Activated T-cell treated with anti-CD3 and anti-CD28 coated beads, Interleukin-2, amount 50 U/mL, for 72 hours (primary cell): ENCODE measurements at places on chromosomes 7 and 10. TPM values are rescaled to one million over a fixed set of nuclear protein-coding genes. Genes with fewer than 3 reads are reported as not detected.

NOS3 gene
- total RNA-seq = 8.1 TPM

ANKRD30A gene
- not detected for total RNA-seq

CPA1 gene
- not detected for total RNA-seq

SUN3 gene
- not detected for total RNA-seq

PLPP4 gene
- total RNA-seq = not detected

OGA gene
- total RNA-seq = 170 TPM

ZNF398 gene
- total RNA-seq = 15.0 TPM

PTPN20 gene
- total RNA-seq = 1.1 TPM

DPYSL4 gene
- 4.8 TPM for total RNA-seq

ZNF277 gene
- 26.4 TPM for total RNA-seq

MRPS17 gene
- 15.3 TPM for total RNA-seq

PPP1R17 gene
- total RNA-seq = not detected

POM121C gene
- 72.5 TPM for total RNA-seq

IGFBP1 gene
- not detected for total RNA-seq

TPST1 gene
- 2.1 TPM for total RNA-seq

STOX1 gene
- 0.19 TPM for total RNA-seq

HECW1 gene
- not detected for total RNA-seq

NPVF gene
- not detected for total RNA-seq

MUC3A gene
- not detected for total RNA-seq
